ENCODE measurements at places on chromosomes 2 and 18. TPM values are rescaled to one million over a fixed set of nuclear protein-coding genes. Genes with fewer than 3 reads are reported as not detected.

The IGFBP5 gene
- 0.19 TPM for total RNA-seq

The APOB gene
- total RNA-seq: not detected

The CREG2 gene
- total RNA-seq: 10.0 TPM

The KCNG2 gene
- total RNA-seq: not detected

The ZNF892 gene
- total RNA-seq: 0.56 TPM

The GLI2 gene
- 30.4 TPM for total RNA-seq

The WDR33 gene
- total RNA-seq: 28.5 TPM

The CENPA gene
- 54.6 TPM for total RNA-seq

The ST6GAL2 gene
- 19.0 TPM for total RNA-seq

The ASXL2 gene
- 20.0 TPM for total RNA-seq

The PARD6G gene
- 1.8 TPM for total RNA-seq

The CFAP210 gene
- 0.28 TPM for total RNA-seq

The BMP10 gene
- not detected for total RNA-seq

The SCN7A gene
- not detected for total RNA-seq

The OR6B2 gene
- total RNA-seq: not detected

The INPP5D gene
- 0.69 TPM for total RNA-seq

The AGFG1 gene
- 122 TPM for total RNA-seq

The EGR4 gene
- 0.27 TPM for total RNA-seq

The TCF4 gene
- 3.0 TPM for total RNA-seq

The STARD6 gene
- not detected for total RNA-seq

The ABCG8 gene
- total RNA-seq: not detected

The ZAP70 gene
- total RNA-seq: not detected

Data from A549 treated with DMSO at 1 μM for 4 hours (cell line).